ENCODE measurements at places on chromosomes 11 and 22. TPM values are rescaled to one million over a fixed set of nuclear protein-coding genes. Genes with fewer than 3 reads are reported as not detected.
A peak's percentile ranks its signal among the peaks of the same experiment; 100 is the strongest.

GLYATL1 gene
- 25.3 TPM for total RNA-seq

OR2AG2 gene
- 0.48 TPM for total RNA-seq

OR8J3 gene
- total RNA-seq: not detected

DLG2 gene
- 2.4 TPM for total RNA-seq

FAM83F gene
- 21.3 TPM for total RNA-seq

DCHS1 gene
- total RNA-seq: 54.7 TPM

FOLR2 gene
- not detected for total RNA-seq

CBLIF gene
- total RNA-seq: 17.9 TPM

C1QTNF4 gene
- total RNA-seq: 4.0 TPM

SLC22A25 gene
- not detected for total RNA-seq

GRCh38 chr11:133845413-133845812 lies at the start of gene SPATA19:
TSS of gene SPATA19 (minus strand) at chr11:133845513. CDS start at chr11:133845446, 67 bp downstream.
- H3K4me1 ChIP-seq: no peaks in the 10 kb centered on the region
- H3K4me3 ChIP-seq: no peak within 1 kb of the TSS
- H3K36me3 ChIP-seq: no peaks in the 10 kb centered on the region
- no peak within 1 kb of the TSS for H3K27ac ChIP-seq
- DNase-seq: no peak

- H3K4me3 ChIP-seq: no peak overlapping the region
- H3K27me3 ChIP-seq: no peaks in the 10 kb centered on the region
- DNase-seq: no peak
- peaks cover 23% of the 10 kb centered on the region for H3K36me3 ChIP-seq
These were observed 35.1 kb downstream of the FBLN1 start for GRCh38 chr22:45537734-45538181.

DNA sequence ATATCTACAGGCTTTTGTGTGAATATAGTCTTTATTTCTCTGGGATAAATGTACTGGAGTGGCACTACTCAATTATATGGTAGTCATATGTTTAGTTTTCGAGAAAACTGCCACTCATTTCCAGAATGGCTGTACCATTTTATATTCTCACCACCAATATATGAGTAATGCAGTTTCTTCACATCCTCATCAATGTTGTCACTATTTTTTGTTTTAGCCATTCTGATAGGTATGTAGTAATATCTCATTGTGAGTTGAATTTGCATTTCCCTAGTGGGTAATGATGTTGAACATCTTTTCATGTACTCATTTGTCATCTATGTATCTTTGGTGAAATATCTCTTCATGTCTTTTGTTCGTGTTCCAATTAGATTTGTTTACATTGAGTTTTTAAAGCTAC lies 18.0 kb downstream of the ACRV1 start:
- H3K4me1 ChIP-seq: no peaks in the 10 kb centered on the region
- no peak for DNase-seq
- no peaks in the 10 kb centered on the region for H3K27me3 ChIP-seq
- no peak overlapping the region for H3K4me3 ChIP-seq
- peaks cover 47% of the 10 kb centered on the region for H3K36me3 ChIP-seq

DNA sequence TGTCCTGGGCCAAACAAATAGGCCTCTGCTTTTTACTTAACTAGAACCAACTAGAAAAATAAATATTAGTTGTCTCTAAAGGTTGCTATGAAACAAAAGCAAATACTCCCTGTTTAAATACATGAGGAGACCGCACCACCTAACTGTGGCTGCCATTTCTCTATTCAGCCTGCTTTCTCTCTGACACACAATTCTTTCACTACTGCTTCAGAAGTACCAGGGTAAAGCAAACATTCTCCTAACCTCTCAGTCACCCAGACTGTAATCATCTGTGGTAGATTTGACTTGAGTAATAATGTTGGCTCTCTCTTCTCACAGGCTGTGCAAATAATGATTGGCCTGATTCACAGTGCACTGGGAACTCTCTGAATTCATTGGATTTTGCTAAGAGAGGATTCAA lies 41.0 kb upstream of the MS4A8 start:
- H3K4me1 ChIP-seq: peaks cover 25% of the 10 kb centered on the region
- no peaks in the 10 kb centered on the region for H3K27me3 ChIP-seq
- no peak for DNase-seq
- no peak overlapping the region for H3K4me3 ChIP-seq
- no peaks in the 10 kb centered on the region for H3K36me3 ChIP-seq

- no peak overlapping the region for H3K27ac ChIP-seq
- no peaks in the 10 kb centered on the region for H3K27me3 ChIP-seq
- H3K36me3 ChIP-seq: peaks cover 2% of the 10 kb centered on the region
- no peak for DNase-seq
- peaks cover 6% of the 10 kb centered on the region for H3K4me1 ChIP-seq
- H3K4me3 ChIP-seq: no peak overlapping the region
These were observed 3.5 kb downstream of the LRRC56 start for GRCh38 chr11:540583-541432.

GRCh38 chr22:45336971-45337431 lies 27.3 kb downstream of the FAM118A start:
- H3K4me1 ChIP-seq: peaks cover 15% of the 10 kb centered on the region
- peak overlapping the region; percentile 72 for H3K27ac ChIP-seq
- no peak for DNase-seq
- peak overlapping the region; percentile 59 for H3K4me3 ChIP-seq
- H3K36me3 ChIP-seq: peaks cover 20% of the 10 kb centered on the region
- no peaks in the 10 kb centered on the region for H3K27me3 ChIP-seq

DNA sequence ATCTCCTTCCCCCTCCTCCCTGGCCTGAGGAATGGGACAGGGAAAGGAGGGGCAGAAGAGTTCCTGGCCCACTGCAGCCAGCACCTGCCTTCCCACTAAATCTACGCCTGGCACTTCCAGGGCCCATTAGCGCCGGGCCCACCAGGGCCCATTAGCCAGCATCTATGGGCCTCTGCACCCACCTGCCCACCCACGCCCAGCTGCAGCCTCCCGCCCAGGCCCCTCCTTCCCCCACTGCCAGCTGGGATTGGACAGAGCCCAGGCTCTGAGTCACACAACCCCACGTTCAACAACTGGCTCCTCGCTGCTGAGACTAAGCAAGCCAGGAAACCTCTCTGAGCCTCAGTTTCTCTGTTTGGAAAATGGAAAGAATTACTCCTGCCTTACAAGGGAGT lies 48.7 kb downstream of the CYTH4 start:
- no peak for DNase-seq
- peaks cover 24% of the 10 kb centered on the region for H3K4me1 ChIP-seq

GRCh38 chr11:12249590-12250260 lies 127.6 kb upstream of the PARVA start:
- no peak for DNase-seq
- H3K27ac ChIP-seq: peak overlapping the region; percentile 35
- H3K27me3 ChIP-seq: no peaks in the 10 kb centered on the region
- H3K36me3 ChIP-seq: no peaks in the 10 kb centered on the region
- H3K4me1 ChIP-seq: peaks cover 63% of the 10 kb centered on the region

GRCh38 chr11:4102711-4103110 lies 8.1 kb downstream of the RRM1 start:
- no peak overlapping the region for H3K27ac ChIP-seq
- H3K27me3 ChIP-seq: no peaks in the 10 kb centered on the region
- DNase-seq: no peak
- H3K36me3 ChIP-seq: peaks cover 4% of the 10 kb centered on the region

DNA sequence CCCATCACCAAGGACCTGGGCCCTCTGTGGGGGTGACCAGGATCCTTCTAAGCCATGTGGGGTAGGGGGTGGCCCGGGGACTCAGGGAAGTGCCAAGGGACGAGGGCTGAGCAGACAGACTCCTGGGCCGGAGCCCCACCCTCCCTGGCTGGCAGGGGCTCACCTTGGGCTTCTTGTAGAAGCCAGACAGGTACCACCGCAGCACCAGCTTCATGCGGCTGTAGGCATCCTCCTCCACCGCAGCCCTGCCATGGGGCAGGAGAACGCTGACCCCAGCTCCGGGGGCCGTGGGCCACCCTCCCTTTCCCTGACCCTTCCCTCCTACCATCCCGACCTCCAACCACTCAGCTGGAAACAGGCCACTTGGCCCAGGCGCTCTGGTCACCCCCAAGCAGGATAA lies 45.9 kb upstream of the CARS1 start:
- peaks cover 28% of the 10 kb centered on the region for H3K27me3 ChIP-seq
- H3K27ac ChIP-seq: no peak overlapping the region
- H3K36me3 ChIP-seq: peaks cover 2% of the 10 kb centered on the region
- DNase-seq: no peak

GRCh38 chr11:106152824-106153223 lies 75.4 kb downstream of the AASDHPPT start:
- no peak overlapping the region for H3K4me3 ChIP-seq
- H3K4me1 ChIP-seq: peaks cover 18% of the 10 kb centered on the region
- DNase-seq: no peak
- H3K27ac ChIP-seq: no peak overlapping the region
- H3K27me3 ChIP-seq: no peaks in the 10 kb centered on the region
- peaks cover 6% of the 10 kb centered on the region for H3K36me3 ChIP-seq

DNA sequence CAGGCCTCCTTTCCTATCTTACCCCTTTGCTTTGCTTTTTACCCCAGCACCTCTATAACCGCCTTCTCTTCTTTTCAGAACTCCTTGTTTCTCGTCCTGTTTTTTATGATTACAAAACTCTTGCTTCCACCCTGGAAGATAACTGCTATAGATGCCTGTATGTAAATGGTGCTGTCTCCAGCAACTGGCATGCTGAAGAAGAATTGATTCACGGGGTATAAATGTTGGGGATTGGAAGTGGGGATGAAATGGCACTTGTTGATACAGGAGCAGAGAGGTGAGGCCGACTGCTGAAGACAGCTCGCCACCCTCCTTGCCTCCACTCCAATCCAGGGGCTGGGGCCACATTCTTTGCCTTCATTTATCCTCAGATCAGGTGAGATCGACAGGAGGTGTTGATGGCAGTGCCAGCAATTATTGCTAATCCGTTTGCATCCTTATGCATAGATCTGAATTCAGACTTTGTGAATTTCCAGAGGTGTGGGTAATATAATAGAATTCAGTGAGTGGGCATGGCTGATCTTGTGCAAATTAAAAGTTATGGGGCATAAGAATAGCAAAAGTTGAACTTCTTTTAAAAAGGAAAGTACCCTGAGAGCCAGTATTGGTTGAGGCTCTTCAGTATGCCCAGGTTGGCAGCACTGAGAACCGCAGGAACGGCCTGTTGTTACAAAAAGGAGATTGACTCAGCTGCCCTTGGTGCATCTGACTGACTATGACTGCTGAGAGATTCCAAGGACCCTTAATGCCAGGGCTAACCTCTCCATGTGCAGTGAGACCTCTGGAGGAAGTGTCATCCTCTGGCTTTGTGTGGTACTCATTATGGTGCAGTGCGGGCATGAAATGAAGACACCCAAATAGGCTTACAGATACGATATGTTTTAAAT lies 5.3 kb downstream of the NEAT1 start:
- H3K4me3 ChIP-seq: peak overlapping the region; percentile 7
- H3K27ac ChIP-seq: peak overlapping the region; percentile 80
- no peak for DNase-seq
- H3K4me1 ChIP-seq: peaks cover 46% of the 10 kb centered on the region
- no peaks in the 10 kb centered on the region for H3K27me3 ChIP-seq

DNA sequence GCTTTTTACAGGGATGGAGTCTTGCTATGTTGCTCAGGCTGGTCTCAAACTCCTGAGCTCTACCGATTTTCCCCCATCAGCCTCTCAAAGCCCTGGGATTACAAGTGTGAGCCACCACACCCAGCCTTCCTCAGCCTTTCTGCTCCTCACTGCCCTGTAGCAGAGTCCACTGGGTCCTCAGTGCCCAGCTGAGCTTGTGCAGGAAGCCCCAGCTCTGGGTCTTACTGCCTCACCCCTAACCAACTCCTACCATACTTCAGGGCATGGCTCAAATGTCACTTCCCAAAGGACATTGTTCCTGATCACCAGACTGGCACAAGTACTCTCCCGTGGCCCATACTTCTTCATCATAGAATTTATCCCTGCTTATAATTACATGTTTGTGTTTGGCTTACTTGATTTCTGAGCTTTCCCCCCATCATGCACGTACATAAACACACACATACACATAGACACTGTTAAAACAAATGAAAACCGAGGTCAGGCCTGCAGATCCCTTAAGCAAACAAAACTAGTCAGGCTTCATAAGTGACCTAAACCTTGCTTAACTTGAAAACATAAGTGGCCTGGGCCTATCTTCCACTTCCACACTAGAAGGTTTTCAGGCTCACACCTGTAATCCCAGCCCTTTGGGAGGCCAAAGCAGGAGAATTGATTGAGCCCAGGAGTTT lies 14.0 kb upstream of the SLC43A3 start:
- no peaks in the 10 kb centered on the region for H3K27me3 ChIP-seq
- peaks cover 4% of the 10 kb centered on the region for H3K4me1 ChIP-seq
- H3K27ac ChIP-seq: no peak overlapping the region
- no peak for DNase-seq

DNA sequence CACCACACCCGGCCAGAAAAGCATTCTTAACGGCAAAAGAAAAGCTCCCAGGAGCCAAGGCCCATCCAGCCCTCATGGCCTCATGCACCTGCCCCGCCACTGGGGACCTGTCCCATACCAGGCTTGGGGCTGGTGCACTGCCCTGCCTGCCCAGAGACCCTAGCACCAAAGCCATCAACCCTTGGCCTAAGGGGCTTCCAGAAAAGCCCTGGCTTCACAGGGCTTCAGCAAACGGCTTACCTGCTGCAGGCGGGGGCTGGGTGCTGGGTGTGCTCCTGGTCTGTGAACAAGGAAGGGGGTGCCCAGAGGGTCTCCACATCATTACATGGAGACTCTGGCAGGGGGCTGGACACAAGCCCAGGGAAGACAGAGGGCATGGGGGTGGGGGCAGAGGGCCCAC lies 89.5 kb downstream of the CELSR1 start:
- peaks cover 45% of the 10 kb centered on the region for H3K4me1 ChIP-seq
- no peak overlapping the region for H3K27ac ChIP-seq
- no peaks in the 10 kb centered on the region for H3K36me3 ChIP-seq
- H3K27me3 ChIP-seq: peaks cover 2% of the 10 kb centered on the region

Measured in progenitor cell of endocrine pancreas (in vitro differentiated cells).